ENCODE measurements at places on chromosomes 6 and 20. TPM values are rescaled to one million over a fixed set of nuclear protein-coding genes. Genes with fewer than 3 reads are reported as not detected.

- DNase-seq, result no peak
Observed at GRCh38 chr6:6579281-6579680, 9.2 kb upstream of the LY86 start.

DNA sequence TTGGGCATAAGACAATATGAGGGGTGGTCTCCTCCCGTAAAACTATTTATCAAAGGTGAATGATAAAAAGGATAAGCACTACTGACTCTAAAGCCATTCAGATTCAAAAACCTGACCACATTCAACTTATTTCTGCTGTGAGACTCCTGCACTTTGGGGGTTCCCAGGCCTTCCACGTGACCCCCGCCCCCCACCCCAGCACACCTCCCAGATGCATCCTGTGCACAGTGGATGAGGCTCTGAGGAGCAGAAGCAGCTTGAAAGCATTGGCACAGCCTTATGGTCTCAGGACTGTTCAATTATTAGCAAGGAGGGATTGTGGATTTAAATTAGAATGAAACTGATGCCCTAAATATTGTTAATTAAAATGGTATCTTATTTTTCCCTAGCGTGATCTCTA, 55.1 kb upstream of the SAMD5 start:
- no peak for DNase-seq

GRCh38 chr6:158285656-158286021, 26.6 kb upstream of the TULP4 start:
- DNase-seq, result no peak

DNA sequence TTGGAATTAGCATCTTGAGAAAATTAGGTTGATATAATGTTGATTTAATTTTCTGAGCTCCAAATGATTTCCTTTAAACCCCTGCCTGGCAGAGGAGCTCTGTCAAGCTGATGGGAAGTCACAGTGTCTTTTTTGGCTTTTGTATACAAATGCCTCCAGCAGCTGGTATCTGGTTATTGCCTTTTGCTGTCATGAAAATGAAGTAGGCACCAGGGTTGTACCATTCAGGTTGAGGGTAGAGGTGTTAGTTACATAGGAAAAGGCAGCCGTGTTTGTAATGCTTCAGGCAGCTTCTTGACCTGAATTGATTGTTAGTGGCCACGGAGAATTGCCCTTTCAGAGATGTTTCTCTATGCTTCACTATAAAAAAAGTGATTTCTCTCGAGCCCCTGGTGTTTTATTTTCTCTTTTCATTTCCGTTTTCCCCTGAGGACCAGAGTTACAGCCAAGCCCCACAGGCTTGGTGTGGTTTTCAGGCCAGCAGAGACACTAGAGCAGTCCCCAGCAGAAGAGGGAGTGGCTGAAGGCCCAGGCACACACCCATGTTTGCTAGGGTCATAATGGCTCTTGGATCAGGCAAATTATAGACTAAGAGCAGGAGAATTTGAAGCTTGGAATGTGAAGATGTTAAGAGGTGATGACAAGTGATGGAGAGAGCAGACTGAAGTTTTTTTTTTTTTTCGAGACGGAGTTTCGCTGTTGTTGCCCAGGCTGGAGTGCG, 21.6 kb downstream of the CMTR1 start:
- no peak for DNase-seq

DNA sequence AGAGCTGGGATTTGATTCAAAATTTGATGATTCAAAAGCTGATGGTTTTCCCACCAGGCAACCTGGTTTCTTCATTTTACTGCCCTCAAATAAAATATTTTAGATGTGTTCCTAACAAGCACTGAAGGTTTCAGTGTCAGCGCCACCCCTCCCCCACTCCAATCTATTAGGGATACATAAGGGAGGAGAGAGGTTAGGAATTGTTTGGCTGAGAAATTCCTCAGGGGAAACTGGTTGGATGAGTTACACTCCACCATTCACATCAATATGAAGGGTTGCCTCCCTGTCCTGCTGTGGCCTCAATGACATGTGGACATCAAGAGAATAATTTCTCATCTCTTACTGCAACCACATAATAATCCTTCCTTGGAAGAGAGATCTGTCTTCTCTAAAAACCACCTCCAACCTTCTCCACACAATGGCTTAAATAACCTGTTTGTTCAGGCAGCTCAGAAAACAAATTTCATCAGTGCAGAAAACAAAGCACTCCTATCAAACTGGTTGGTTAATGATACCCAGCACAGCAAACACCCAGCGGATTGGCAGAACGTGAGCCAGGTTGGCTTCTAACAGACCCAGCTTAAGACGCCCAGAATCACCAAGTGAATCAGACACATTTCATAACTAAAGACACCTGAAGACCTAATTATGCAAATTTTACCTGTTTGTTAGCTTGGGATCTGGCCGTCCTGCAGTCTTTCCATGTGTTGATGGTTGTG, 136.0 kb upstream of the SGK1 start:
- DNase-seq, result peak; percentile 21

DNA sequence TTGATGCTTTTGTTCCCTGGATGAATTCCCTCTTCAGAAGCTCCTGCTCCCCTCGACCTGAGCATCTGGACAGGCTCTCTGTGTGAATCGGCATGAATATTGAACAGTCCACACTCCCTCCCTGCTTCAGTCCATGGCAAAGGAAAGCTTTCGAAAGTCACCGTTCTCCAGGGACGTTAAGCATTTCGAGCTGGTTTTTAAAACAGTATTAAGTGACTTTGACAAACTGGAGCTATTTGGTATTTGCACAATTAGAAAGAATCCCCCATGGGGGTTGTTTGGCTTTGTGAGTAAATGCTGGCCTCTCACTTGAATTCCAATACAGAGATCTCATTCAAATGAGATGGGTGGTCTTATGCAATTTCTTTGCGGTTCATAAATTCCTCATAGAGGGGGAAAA, 85.3 kb upstream of the TIAM2 start:
- DNase-seq, result no peak

GRCh38 chr6:135179372-135179771, 1.7 kb upstream of the MYB start:
- DNase-seq, result no peak

- no peak for DNase-seq
Observed at GRCh38 chr20:49490689-49491088, 8.2 kb upstream of the KCNB1 start.

PTCRA gene
- total RNA-seq, result not detected

ZNF322 gene
- 17.0 TPM for total RNA-seq

Measured in pancreas (tissue), 10 donors.